ENCODE measurements at places on chromosomes 3 and 15.
A peak's percentile ranks its signal among the peaks of the same experiment; 100 is the strongest.

DNA sequence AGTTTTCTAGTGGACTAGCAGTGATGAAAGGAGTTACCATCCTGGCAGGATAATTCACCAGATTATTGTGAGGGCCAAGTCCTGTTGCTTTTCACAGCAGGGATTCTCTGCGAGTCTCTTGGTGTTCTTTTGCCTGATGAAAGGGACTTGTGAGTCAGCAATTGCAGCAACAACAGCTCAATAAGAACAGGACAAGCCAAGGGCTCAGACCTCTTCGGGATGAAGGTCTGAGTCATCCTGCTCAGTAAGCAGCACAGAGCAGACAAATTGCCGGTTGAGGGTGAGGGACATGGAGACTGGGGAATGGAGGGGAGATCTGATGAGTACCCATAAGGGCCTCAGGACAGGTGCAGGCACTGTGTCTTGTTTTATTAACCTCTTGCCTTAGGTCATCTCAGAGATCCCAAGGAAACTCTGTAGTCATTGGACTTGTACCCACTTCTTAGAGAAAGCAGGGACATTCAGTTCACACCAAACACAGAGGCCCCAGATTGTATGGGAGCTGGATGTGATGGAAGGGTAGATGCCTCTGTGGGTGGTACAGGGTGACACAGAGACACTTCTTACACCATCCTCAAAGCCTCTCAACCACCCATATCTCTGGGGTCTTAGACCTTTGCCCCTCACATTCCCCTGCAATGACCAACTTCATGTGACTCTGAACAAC is 173.8 kb upstream of the TLE3 start:
- peak; percentile 89 for DNase-seq

GRCh38 chr15:35182841-35183479 is 97.9 kb upstream of the NANOGP8 start:
- no peak for DNase-seq

- no peak for DNase-seq
Observed at GRCh38 chr3:188754267-188754666, 417.5 kb upstream of the TPRG1 start.

GRCh38 chr15:99978426-99978825 is 245.2 kb upstream of the LYSMD4 start:
- no peak for DNase-seq

DNA sequence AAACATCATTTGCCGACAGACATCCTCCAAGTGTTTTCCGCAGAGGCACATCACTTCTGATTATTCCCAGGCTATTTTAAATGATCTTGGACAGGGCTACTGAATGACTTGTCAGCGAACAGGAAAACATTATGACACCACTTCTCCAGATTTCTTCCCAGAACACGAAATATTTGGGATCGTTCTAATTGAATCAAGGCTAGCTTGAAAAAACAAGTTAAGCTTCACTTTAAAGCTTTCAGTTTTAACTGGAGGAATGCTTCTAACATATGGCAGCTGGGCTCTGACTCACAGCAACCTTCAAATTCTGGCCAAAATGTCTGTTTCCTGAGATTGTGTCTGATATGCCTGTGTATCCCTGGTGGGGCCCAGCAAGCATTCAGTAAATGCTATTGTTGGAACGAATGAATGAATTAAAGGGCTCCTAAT is 127.0 kb upstream of the ICE2 start:
- no peak for DNase-seq

DNA sequence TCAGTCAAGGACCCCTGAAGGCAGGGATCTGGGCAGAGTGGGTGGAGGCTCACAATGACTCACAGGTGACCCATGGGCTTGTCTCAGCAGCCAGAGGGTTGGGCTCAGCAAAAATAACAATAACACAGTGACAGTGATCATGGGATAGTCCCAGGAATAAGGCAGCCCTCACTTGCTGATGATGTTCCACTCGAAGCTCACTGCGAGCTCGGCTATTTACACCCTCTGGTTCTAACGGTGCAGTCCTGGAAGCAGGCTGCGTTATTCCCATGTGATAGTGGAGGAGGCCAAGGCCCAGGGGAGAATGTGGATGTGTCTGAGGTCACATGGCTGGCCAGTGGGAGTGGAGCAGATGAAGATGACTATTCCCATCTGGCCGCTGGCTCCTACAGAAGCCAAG is 16.2 kb downstream of the CCDC33 start:
- DNase-seq, result peak; percentile 14

GRCh38 chr3:152362086-152362485 is 93.4 kb downstream of the MBNL1 start:
- DNase-seq, result no peak

DNA sequence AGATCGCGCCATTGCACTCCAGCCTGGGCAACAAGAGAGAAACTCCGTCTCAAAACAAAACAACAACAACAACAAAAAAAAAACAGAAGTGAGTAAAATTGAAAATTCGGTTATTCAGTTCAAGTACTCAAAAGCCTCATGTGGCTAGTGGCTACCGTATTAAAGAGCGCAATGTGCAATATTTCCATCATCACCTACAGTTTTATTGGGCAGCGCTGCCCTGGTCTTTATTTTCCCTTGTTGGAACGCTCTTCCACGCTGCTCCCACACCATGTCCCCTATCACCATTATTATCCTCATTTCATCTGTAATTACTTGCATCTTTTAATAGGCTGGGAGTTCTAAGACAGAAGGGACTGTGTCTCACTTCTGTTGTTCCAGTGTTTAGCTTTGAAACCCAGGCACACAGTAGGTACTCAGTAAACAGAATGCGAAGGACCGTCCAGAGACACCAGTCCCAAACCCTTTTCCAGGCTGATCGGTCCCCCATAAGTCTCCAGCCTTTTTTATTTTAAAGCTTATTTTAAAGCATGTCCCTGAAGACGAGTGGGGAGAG is 423 bp upstream of the HACD3 start:
- no peak for DNase-seq

DNA sequence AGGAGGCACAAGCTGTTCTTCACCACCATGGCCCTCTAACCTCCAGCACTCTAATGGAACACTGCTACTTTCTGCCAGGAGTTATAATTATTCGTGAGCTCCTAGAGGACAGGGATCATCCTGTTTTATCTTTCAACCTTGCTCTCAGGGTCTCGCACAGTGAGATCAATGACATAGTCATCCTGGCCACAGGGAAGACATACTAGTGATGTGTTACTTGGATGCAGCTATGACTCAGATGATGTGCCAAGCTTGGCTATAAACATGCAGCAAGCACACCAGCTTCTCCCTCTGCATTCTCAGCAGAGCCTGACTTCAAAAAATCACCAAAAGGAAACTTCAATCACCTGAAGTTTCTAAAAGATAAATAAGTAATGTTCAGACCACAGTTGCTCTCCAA is 203.8 kb upstream of the HES1 start:
- DNase-seq, result peak; percentile 49

- DNase-seq, result no peak
Observed at GRCh38 chr3:131553495-131554247, 50.9 kb upstream of the MRPL3 start.

GRCh38 chr15:65376767-65377104 is 1.1 kb downstream of the IGDCC3 start:
- no peak for DNase-seq

DNA sequence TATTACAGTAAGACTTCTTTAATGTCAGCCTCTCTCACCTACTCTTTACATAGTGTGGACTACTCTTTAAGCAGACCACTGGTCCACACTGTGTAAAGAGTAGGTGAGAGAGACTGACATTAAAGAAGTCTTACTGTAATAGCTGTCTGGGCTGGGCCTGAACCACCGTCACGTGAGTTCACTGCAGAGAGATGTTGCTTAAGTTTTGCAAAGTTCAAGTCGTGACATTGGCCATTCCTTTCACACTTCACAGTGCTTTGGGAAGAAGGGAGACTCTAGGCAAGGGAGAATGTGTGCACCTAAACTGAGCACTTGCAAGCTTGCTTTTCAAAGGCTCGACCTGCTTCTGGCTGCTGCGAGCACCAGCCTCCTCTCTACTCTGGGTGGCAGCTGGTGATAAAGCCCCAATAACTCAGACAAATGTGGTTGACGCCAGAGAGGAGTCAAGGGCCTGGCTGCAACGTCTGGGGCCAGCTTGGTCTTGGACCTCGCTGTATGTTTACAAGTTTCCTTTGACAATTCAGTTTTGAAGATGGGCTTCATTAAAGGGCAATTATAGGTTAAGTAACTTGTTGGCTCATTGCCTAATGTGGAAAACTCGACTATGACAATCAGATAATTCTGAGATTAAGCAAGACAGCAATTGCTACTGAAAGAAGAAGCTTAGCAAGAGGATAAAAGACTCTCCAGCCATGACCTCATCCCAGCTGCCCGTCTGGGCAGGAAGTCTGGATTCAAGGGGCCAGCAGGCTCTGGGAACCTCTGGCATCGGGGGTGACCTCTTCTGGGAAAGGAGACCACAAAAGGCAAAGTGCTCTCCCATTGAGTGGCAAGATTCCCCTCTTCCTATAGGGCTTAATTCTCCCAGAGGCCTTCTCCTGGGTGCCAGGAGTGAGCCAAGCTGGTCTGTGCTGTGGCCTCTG is 242.1 kb upstream of the TLE3 start:
- no peak for DNase-seq

DNA sequence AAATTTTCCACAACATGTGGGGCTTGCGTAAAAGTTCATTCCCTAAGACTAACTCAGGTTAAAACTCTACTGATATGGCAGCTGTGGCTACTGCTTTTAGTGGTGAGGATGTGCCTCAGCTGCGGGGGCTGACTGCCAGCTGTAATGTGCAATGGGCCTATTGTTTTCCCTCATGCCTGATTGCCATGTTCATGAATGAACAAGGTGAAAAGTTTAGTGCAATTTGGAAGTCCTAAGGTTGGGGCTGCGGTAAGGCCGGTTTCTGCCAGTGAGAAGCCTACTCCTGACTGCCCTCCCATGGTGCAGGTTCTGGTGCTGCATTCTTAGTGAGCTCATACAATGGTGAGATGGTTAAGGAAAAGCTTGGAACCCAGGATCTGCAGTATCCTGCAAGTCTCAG is 10.9 kb upstream of the ALDH1L1 start:
- DNase-seq, result no peak

- DNase-seq, result peak; percentile 96
Observed at GRCh38 chr3:27677565-27677964, 44.6 kb downstream of the EOMES start.

DNA sequence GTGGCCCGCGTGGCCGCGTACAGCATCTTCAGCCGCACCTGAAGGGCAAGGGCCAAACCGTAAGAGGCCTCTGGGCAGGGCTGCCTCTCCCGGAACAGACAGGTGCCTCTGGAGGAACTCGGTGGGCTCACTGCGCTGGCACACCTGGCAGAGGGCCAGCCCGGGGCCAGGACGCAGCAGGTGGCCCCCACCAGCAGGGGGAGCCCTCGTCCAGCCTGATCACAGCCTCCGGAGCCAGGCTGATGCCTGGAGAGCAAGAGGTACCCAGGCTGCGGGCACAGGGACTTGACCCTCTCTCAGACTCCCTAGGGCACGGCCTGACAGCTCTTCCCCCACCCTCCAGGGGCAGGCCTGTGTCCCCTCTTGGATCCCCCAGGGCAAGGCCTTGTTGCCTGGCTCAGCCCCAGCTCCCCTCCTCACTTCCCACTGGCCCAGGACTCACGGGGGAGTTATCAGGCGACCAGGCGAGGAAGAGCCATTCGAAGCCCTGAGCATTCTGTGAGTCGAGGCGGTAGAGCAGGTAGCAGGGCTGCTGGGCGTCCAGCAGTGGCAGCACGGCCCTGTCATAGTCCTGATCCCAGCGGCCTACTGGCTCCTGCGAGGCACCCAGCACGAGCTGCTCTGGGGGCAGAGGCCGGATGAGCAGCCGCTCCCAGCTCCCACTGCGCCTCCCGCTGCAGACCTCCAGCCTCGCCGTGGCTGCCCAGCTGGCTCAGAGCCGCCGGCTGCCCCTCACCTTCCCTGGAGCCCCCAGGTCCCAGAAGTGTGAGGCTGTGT is 6.2 kb upstream of the TLR9 start:
- DNase-seq, result peak; percentile 71

DNA sequence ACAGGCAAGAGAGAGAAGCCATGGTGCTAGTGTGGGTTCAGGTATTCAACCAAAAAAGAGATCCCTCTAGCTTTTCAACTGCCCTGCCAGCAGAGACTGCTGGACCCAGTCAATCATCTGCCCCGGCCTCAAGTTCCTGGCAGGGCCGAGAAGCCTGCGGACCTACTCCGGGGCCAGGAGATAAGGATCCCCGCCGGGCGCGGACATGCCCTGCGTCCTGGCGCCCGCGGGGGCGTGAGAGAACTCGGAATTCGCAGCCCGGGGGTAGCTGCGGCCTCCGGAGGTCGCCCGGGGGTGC is 821 bp upstream of the MAGI1 start:
- DNase-seq, result peak; percentile 26

GRCh38 chr3:177615015-177615414 is 417.7 kb upstream of the TBL1XR1 start:
- DNase-seq, result peak; percentile 74

DNA sequence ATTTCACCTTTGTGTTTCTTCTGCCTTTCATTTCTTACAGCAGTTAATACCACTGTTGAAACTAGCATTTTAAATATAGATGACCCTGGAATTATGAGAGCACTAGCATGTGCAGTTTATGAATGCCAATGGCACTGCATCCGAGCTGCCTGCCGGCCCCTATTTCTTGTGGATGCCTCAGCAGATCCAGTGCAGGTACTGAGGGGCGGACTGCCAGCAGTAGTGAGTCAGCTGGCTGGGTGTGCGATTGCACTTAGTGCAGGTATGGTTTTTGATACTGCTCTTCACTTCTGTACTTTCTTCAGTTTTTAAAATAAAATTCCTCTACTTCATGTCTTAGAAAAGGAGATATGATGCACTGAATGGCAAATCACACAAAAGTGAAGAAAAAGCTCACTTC is 453.0 kb downstream of the DIPK2A start:
- peak; percentile 31 for DNase-seq

GRCh38 chr15:71853543-71853942 is 43.2 kb downstream of the NR2E3 start:
- DNase-seq, result no peak

- DNase-seq, result no peak
Observed at GRCh38 chr3:194257916-194258668, 93.0 kb downstream of the CPN2 start.

- peak; percentile 60 for DNase-seq
Observed at GRCh38 chr3:196726788-196727675, 12.6 kb upstream of the PAK2 start.

- no peak for DNase-seq
Observed at GRCh38 chr15:96361309-96362010, 31.0 kb downstream of the NR2F2 start.

GRCh38 chr3:144229953-144230352 is 258.3 kb downstream of the DIPK2A start:
- DNase-seq, result peak; percentile 7

- DNase-seq, result no peak
Observed at GRCh38 chr3:135989242-135989641, 23.7 kb downstream of the PPP2R3A start.

Measured in epithelial cell of esophagus (primary cell).